ENCODE measurements at places on chromosomes 4 and X.

- DNase-seq: no peak
Measured at GRCh38 chr4:144591401-144591800, 54.6 kb upstream of the HHIP start.

DNA sequence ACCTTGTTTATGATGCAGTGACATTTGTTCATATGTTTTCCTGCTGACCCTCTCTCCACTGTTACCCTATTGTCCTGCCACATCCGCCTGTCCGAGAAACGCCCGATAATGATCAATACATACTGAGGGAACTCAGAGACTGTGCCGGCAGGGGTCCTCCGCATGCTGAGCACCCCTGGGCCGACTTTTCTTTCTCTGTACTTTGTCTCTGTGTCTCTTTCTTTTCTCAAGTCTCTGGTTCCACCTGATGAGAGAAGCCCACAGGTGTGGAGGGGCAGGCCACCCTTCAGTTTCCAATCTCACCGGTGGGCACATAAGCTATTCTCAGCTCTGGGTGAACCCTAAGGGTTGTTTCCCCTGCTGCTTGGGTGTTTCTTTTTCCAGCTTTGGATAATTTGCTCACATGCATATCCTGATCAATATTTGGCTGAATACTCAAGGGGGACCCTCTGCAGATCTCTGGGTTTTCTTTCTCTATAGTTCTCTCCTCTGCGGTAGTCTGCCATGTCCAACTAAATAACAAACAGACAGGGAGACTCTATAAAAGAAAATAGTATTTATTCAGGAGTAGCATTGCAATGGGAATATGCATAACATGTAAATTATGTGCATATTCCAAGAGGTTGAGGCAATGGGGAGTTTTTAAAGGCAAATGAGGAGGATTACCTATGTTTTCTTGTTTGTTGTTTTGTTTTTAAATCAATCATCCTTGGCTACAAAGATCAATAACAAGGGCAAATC lies 97.2 kb downstream of the CEP44 start:
- no peak for DNase-seq

DNA sequence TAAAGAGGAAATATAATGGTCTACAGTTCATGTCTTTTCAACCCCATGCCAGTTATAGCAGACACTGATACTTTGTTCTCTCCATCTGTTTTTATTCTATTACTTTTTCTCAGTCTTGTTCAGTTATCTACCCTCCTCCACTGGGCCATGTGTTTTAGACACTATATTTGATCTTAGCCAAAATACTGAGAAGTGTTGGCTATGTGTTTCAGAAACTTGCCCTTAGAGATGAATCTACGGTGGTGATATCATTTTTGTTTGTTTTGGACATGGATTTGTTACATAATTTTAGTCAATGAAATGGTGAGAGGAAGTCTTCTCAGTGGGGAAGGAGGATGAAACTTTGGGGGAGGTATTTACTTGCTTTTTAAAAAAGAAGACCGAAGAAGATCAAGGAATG lies 211.5 kb upstream of the DDX53 start:
- DNase-seq: no peak

- no peak for DNase-seq
Measured at GRCh38 chr4:40187386-40187906, 9.4 kb upstream of the RHOH start.

GRCh38 chr4:119678761-119679160 lies 50.2 kb upstream of the PDE5A start:
- DNase-seq: no peak

GRCh38 chr4:125432078-125432477 lies 117.3 kb downstream of the FAT4 start:
- no peak for DNase-seq

- no peak for DNase-seq
Measured at GRCh38 chr4:86837691-86838503, 11.3 kb downstream of the SLC10A6 start.

DNA sequence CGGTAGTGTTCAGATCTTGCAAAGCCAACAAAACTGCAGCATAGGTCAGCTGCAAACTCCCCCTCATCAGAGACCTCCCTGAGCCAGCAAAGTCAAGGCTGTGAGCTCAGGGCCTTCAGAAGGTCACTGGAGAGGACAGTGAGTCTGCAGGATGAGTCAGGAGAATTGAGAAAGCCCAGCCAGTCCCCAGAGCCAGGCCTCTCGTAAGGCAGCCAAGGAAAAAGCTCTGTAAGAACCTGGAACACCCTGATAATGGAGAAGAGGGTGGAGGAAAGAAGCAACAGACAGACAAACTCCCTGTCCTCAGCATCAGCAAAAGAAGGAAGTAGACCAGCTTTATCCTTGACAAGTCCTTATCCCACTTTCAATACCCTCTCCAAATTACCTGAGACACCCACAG lies 33.0 kb downstream of the GRIA3 start:
- DNase-seq: no peak

DNA sequence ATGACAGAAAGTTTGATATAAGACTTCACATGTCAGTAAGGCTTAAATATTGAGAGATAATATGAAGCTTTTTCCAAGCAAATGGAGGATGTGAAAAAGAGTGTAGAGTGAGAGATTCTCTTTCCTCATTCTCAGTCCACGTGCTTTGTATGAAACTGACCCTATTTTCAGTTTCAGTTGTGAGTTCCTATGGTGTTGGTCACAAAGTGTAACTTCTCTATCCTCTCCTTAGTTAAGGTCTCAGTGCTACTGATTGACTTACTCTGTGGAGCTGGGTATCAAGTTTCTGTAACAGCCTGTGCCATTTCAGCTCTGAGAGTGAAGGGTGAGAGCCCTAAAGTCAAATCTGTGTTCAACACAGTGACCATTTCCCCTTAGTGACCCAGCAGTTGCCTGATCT lies 277.2 kb downstream of the EPHA5 start:
- DNase-seq: no peak

- DNase-seq: peak; percentile 36
Measured at GRCh38 chr4:179867300-179867878, 2375.8 kb upstream of the TENM3 start.

- DNase-seq: no peak
Measured at GRCh38 chr4:16812041-16812440, 86.4 kb downstream of the LDB2 start.

GRCh38 chrX:31178769-31179125 lies 106.9 kb upstream of the FTHL17 start:
- DNase-seq: no peak

DNA sequence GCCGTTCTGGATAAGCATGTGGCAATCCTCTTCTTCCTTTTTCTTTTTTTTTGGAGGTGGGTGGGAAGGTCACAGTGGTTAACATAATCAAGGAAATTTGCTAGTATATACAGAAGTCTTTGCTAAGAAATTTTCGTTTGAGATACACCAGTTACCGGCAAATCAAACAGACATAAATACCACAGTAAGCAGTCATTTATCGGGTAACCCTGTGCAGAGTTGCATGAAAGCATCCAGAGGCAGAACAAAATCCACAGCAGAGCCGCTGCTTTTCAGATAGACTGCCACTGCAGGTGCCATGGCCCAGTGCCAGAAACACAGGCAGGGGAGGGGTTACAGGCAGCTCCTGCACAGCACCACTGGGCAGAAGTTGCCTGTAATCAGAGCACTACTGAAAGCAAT lies 179.1 kb upstream of the MAB21L2 start:
- DNase-seq: no peak

GRCh38 chr4:125573368-125573767 lies 258.6 kb downstream of the FAT4 start:
- no peak for DNase-seq

GRCh38 chr4:18850867-18851266 lies 829.3 kb upstream of the LCORL start:
- no peak for DNase-seq

DNA sequence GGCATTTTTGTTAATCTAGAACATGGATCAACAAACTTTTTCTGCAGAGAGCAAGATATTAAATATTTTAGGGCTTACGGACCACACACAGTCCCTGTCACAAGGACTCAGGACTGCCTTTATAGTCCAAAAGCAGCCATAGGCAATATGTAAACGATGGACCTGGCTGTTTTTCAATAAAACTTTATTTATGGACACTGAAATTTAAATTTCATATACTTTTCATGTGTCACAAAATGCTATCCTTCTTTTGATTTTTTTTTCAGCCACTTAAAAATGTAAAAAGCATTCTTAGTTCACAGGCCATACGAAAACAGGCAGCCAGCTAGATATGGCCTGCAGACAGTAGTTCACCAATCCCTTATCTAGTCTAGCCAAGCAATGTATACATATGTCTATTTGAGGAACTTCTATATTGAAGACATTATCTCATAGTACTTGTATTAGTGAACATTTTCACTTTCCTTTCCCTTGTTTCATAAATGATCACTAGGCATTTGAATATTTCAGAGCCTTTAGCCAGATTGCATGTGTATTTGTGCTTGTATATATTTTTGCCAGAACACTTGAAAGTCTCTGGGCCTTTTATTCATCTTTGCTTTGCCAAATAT lies 350.9 kb downstream of the RPA4 start:
- DNase-seq: no peak

GRCh38 chr4:74042681-74043080 lies 4.2 kb upstream of the CXCL3 start:
- no peak for DNase-seq

DNA sequence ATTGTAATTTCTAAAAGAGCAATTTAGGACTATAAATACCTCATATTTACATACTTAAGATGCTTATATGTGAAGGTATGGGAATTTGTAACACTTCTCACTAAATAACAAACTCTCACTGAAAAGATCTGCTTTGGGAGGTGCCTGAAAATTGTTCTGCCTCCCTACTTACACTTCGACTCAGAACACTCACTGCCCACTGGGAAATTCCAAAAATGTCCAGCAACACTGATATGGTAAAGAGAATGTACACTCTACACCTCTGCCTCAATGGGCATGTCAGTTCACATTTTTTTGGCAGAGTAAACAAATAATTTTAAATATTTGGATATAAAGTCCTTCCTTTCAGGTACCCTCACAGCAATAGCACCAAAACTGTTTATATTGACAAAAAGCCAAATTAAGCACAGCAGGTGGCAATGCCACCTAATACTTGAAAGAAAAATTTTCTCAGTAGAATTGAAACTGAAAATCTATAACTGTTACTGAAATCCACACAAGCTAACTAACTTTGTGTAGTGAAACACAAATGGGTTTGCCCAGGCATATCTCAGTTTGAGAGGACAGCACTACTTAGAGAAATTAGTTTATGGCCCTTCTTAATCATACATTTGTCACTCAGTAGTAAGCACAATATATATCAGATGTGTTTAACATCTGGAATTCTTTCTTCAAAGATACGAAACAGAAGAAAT lies 67.1 kb downstream of the PRDM5 start:
- no peak for DNase-seq

- no peak for DNase-seq
Measured at GRCh38 chrX:133726642-133727041, 258.8 kb downstream of the GPC3 start.

- DNase-seq: no peak
Measured at GRCh38 chr4:169640261-169640870, 20.0 kb downstream of the CLCN3 start.

DNA sequence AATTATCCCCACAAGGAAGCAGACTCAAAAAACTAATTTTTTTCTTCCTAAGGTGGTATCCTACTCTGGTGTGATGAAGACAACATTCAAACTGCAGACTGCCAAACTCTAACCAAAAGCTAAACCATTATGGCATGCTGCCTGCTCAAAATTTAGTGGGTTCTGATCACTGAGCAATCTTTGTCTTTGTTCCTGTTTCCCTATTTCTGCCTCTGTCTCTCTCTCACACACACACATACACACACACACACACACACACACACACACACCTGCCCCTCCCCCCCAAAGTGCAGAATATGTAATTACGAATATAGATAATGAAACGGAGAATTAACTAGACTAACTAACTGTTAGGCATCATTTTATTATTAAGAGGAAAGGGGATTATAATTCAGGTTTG lies 1278.6 kb downstream of the PCDH7 start:
- no peak for DNase-seq

DNA sequence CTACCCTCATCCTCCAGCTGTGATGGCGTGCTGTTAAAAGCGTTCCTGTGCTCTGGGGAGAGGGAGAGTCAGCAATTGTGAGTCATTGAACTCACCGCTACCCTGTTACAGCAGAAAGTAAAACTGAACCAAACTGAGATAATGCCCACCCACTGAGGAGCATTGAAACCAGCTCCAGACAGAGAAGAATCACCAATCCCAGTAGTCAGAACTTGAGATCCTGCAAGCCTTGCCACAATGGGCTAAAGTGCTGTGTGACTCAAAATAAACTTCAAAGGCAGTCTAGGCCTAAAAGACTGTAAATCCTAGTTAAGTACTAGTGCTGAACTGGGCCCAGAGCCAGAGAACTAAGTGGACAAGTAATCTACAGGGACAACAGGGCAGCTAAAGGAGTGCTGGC lies 1394.2 kb upstream of the DIAPH2 start:
- no peak for DNase-seq

Measured in activated CD4-positive, alpha-beta T cell treated with anti-CD3 and anti-CD28 coated beads, Interleukin-2, amount 50 U/mL, for 48 hours (primary cell).